ENCODE measurements at places on chromosomes 7 and 10.

- DNase-seq = no peak
Measured at GRCh38 chr10:126776168-126776567, 105.7 kb upstream of the C10orf90 start.

- DNase-seq = no peak
Measured at GRCh38 chr7:155216475-155217272, 81.0 kb upstream of the INSIG1 start.

- no peak for DNase-seq
Measured at GRCh38 chr7:102024005-102024768, 206.8 kb downstream of the CUX1 start.

GRCh38 chr10:34524369-34525091, 290.6 kb downstream of the PARD3 start:
- DNase-seq = no peak

DNA sequence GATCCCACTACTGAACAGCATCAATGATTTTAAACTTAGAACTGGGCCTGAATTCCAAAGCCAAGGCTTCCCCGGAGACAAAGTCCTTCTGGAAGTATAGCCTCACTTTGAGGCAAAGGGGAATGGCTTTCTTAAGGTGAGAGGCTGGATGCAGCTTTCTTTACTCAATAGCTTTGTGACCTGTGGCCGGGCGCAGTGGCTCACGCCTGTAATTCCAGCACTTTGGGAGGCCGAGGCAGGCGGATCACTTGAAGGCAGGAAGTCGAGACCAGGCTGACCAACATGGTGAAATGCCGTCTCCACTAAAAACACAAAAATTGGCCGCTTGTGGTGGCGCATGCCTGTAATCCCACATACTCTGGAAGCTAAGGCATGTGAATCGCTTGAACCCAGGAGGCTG, 3.2 kb upstream of the FGFR2 start:
- DNase-seq = no peak

- no peak for DNase-seq
Measured at GRCh38 chr7:133436014-133436428, 183.1 kb downstream of the EXOC4 start.

DNA sequence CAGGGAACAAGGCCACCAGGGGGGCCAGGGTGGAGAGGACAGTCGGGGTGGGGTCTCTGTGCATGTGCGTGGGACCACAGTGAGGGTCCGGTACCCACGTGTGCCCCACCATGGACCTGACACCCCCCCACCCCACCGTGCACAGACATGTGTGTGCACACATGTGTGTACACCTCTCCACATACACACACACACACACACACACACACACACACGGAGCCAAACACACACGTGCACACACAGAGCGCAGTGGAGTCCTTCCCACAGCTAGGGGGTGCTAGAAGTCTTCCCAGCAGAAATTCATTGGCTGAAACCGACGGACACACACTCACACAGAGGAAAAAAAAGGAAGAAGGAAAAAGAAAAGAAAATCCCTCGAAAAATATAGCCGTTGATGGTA, 42.8 kb upstream of the GNA12 start:
- DNase-seq = peak; percentile 70
